ENCODE measurements at places on chromosomes 3 and 15.

DNA sequence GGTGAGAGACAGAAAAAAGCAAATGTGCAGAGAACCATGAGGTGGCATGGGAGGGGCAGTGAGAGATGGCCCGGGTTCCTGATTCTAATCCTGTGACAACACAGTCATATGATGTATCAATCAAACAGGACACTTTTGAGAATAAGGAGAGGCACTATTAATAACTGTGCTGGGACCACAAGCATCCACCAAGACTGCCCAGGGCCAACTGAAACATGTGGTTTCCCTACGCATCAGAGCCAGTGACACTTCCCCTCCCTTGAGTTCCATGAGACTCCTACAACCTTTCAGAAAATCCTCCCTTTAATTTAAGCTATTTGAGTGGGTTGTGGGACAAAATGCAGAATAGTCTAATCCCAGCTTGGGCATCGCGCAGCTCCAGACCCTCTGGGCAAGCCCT, 17.4 kb downstream of the SH3BP5 start:
- DNase-seq, result no peak

- DNase-seq, result no peak
Measured at GRCh38 chr15:100973351-100974111, 54.4 kb downstream of the LRRK1 start.

DNA sequence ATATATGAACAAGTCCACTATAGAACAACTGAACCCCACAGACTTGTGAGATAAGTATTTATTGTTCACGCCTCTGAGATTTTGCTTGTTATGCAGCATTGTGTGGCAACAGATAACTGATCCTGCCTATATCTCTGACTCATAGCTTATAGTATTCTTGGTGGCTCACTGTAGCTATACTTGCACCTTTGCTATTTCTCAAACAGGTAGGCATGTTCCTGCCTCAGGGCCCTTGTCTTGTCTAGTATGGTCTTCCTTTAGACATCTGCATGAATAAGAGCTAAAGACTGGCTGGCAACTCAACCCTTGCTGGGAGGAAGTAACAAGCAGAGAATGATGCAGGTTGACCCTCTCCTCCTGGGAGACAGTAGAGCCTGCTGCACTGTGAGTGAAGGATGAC, 256.1 kb downstream of the CHST2 start:
- DNase-seq, result no peak

DNA sequence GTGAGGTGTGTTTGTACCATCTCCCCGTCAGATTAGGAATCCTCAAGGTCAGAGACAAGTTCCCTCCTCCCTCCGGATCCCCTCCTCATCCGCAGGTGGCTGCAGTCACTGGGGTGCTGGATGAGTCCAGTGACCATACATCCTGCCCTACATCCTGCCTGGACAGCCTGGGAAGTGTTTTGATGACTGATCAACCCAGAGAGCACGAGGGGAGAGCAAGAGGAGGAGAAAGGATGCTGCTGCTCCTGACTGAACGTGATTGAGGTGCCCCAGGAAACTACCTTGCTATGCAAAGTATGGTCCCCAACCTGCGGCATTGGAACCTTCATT, 65.1 kb downstream of the SLC12A8 start:
- DNase-seq, result no peak

DNA sequence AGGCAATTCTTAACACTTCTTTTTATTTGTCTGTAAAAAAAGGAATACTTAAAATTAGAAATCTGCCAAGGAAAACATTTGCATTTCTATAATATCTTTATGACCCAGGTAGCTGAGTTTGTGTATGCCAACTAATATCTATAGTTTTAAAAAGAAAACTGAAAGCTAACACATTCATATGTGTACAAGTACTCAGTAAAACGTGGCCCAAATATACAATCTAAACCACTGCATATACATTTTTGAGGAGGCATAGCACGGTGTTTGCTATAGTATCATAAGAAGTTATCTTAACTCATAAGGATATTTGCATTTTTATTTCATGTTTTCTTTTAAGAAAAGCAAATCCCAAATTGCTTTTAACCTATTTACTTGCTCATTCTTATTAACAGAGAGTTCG, 172.7 kb downstream of the ZBTB20 start:
- no peak for DNase-seq

- no peak for DNase-seq
Measured at GRCh38 chr15:44536302-44536961, 515 bp upstream of the EIF3J start.

DNA sequence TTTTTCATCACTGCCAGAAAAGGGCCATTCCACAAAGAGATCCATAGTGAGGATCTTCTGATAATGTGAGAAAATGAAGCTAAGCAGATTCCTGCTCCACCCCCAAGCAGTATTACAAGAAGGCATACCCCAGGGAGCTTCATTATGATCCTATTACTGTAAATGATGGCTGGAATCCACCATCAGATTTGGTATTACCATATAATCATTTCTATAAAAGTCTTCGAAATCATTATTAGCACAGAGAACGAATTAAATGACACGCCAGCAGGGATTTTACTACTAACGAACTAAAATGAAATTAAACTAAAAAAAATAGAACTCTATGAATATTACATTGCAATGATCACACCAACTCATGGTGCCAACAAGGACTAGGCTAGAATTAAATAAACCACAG, 24.4 kb downstream of the TRIM42 start:
- no peak for DNase-seq

GRCh38 chr3:72345980-72346379, 502.3 kb downstream of the SHQ1 start:
- DNase-seq, result no peak

DNA sequence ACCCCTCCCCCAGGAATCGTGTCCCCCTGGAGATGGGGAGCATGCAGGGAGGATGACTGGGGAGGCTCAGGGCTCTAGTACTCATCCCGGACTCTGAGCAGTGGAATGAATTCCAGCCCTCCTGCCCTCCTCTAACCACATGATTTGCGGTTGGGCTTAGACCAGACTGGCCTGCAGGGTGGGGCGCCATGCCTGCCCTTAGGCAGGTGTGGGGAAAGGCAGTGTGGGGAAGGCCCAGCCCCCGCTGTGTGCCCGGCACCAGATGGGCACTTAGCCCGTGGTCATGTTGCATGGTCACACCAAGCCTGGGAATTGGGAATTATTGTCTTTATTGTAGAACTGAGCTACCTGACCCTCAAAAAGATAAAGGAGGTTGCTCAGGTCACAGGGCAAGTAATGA, 283.8 kb downstream of the TLE3 start:
- DNase-seq, result no peak

DNA sequence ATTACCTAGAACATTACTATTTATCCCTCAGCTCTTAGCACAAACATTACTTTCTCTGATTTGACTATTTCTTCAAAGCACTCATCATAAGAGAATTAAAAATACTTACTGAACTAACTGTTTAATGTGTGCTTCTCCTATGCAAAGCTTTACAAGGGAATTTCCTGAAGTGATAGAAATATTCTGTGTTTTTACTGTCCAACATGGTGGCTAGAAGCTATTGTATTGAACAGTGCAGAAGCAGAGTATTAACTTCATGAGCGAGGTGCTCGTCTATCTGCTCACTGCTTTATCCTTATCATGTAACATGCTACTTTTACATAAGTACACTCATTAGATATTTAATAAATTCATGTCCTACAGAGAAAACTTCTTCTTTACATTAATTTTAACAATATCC, 239.1 kb downstream of the ISL2 start:
- no peak for DNase-seq

- DNase-seq, result peak; percentile 88
Measured at GRCh38 chr3:172280406-172281051, 167.7 kb downstream of the GHSR start.

- no peak for DNase-seq
Measured at GRCh38 chr3:164524201-164524600, 554.1 kb downstream of the SI start.

DNA sequence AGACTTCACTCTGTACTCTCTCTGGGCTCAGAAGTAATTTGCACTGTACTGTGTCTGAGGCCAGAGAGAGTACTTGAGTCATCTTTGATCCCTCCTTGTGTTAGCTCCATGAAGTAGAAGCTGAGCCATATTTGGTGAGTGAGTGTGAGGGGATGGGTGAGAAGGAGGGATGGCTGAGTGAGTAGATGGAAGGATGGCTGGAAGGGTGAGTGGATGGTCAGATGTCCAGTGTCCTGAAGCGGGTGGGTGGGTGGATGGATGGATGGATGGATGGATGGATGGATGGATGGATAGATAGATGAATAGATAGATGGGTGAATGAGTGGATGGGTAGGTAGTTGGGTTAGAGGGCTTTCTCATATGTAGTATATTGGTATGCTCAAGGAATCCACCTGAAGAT, 39.3 kb downstream of the FGD5 start:
- DNase-seq, result no peak

GRCh38 chr3:194715022-194715800, 29.5 kb downstream of the FAM43A start:
- DNase-seq, result no peak

- DNase-seq, result no peak
Measured at GRCh38 chr3:72287956-72288355, 503.0 kb upstream of the PROK2 start.

DNA sequence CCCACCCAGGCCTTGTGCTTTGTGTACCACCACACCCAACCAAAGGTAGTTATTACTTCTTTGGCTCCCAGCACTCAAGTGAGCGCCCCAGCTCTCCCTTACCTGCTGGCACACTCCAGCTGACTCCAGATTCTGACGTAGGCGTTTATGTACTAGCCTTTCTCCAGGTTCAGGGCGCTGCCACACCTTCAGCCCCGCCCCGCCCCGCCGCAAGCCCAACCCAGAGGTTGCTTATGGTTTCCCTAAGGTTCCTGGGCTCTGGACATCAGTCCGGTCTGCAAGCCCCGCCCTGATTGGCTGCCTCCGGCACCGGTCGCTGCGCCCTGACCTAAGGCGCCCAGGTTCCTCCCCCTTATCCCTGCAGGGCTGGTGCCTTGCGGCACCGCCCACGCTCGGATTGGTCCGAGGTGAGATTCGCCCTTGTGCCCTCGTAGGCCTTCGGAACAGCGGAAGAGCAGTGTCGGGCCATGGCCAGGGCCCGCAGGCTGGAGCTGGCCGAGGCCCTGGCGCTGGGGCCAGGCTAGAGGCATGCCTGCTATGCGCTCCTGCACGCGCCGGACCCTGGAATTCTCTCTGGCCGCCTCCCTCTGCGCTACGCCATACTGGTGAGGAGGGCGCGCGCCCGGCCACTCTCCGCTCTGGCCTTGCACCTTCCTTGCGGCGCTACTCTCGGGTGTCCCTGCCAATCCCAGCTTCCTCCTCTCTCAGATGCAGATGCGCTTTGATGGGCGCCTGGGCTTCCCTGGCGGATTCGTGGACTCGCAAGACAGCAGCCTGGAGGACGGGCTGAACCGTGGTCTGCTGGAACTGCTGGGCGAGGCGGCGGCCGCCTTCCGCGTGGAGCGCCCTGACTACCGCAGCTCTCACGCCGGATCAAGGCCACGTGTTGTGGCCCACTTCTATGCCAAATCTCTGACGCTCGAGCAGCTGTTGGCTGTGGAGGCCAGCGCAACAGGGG, 19.8 kb upstream of the NUDT16 start:
- peak; percentile 45 for DNase-seq

GRCh38 chr15:44199393-44199792, 4.3 kb upstream of the FRMD5 start:
- no peak for DNase-seq

GRCh38 chr15:83288381-83288801, 3.9 kb upstream of the BNC1 start:
- DNase-seq, result no peak

DNA sequence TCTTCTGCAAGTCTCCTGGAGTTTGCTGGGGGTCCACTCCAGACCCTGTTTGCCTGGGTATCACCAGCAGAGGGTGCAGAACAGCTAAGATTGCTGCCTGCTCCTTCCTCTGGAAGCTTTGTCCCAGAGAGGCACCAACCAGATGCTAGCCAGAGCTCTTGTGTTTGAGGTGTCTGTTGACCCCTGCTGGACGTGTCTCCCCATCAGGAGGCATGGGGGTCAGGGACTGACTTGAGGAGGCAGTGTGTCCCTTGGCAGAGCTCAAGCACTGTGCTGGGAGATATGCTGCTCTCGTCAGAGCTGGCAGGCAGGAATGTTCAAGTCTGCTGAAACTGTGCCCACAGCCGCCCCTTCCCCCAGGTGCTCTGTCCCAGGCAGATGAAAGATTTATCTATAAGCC, 86.5 kb downstream of the TPRG1 start:
- DNase-seq, result no peak

DNA sequence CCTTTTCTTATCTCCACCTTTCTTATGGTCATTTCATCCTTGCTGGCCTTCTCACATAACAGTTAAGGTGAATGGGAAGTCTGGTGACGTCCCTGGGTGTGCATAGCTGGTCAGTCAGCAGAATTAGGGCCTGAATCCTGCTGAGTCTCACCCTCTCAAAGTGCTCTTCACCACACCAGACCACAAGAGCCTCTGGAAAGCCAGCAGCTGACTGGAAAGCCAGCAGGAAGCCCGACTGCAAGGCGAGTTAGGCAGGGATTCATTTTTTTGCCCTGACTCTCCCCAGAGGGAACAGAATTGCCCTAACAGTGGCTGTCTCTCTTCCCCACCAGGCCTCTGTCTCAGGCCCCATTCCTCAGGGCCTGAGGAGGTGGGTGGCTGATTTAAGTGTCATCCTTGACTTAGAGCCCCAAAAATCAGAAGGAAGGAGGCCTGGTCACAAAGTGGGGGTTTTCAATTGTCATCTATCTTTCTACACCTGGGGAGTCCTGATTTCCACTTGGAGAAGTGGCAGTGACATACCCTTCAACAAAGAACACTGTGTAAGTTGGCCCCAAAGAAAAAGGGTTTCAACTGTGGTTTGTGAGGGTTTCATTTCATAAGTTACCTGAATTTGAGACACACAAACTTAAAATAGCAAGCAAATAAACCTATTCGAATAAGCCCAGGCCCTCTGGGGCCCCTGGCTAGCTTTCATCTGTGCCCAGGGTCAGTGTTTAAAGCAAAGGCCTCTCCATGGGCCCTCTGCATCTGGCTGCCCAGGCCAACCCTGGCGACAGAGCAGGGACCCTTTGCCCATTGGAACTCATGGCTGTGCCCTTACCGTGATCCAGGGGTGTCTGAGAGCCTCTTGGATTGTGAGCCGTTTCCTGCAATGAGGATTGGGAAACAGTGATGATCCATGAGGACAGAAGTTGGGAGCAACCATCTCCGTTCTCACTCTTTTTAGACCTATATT, 90.5 kb upstream of the HERC1 start:
- DNase-seq, result peak; percentile 60
